Activated B cell treated with CpG ODN at 0.5 μM for 24 hours (primary cell): ENCODE measurements at places on chromosomes 4 and X. TPM values are rescaled to one million over a fixed set of nuclear protein-coding genes. Genes with fewer than 3 reads are reported as not detected.

The GABRG1 gene
- not detected in 2 replicates for total RNA-seq

The RHOXF2B gene
- total RNA-seq: not detected in 2 replicates

The DCX gene
- not detected in 2 replicates for total RNA-seq

The DIPK2B gene
- total RNA-seq: not detected in 2 replicates

The SCML2 gene
- 1.3 and 2.1 TPM in 2 replicates for total RNA-seq

The PDCL2 gene
- not detected in 2 replicates for total RNA-seq

The RAPGEF2 gene
- total RNA-seq: 18.1 and 22.9 TPM in 2 replicates

The RENBP gene
- total RNA-seq: 14.5 and 20.2 TPM in 2 replicates

The TBCK gene
- 45.6 and 60.1 TPM in 2 replicates for total RNA-seq

The SGCB gene
- total RNA-seq: 6.5 and 10.8 TPM in 2 replicates

The PPARGC1A gene
- not detected in 2 replicates for total RNA-seq

The NSG1 gene
- total RNA-seq: not detected in 2 replicates

The TRIM60 gene
- not detected in 2 replicates for total RNA-seq

The SLC26A1 gene
- total RNA-seq: 0.15 TPM in 1 of 2 replicates, not detected in the other

DNA sequence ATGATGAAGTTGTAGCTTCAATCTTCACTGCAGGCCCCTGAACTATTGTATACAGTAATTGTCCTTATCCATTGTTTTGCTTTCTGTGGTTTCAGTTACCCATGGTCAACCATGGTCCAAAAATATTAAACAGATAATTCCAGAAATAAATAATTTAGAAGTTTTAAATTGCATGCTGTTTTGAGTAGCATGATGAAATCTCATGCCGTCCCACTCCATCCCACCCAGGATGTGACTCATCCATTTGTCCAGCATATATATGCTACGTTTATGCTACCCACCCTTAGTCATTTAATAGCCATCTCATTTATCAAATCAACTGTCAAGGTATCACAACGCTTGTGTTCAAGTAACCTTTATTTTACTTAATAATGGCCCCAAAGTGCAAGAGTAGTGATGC, 34.5 kb downstream of the IQCM start:
- no peaks in the 10 kb centered on the region for H3K4me1 ChIP-seq
- no peak overlapping the region for H3K4me3 ChIP-seq
- H3K27me3 ChIP-seq: no peaks in the 10 kb centered on the region
- no peak overlapping the region for H3K27ac ChIP-seq

GRCh38 chr4:70531981-70532380, 13.6 kb downstream of the AMTN start:
- H3K36me3 ChIP-seq: no peaks in the 10 kb centered on the region
- peaks cover 17% of the 10 kb centered on the region for H3K27me3 ChIP-seq
- no peaks in the 10 kb centered on the region for H3K4me1 ChIP-seq
- no peak overlapping the region for H3K4me3 ChIP-seq

DNA sequence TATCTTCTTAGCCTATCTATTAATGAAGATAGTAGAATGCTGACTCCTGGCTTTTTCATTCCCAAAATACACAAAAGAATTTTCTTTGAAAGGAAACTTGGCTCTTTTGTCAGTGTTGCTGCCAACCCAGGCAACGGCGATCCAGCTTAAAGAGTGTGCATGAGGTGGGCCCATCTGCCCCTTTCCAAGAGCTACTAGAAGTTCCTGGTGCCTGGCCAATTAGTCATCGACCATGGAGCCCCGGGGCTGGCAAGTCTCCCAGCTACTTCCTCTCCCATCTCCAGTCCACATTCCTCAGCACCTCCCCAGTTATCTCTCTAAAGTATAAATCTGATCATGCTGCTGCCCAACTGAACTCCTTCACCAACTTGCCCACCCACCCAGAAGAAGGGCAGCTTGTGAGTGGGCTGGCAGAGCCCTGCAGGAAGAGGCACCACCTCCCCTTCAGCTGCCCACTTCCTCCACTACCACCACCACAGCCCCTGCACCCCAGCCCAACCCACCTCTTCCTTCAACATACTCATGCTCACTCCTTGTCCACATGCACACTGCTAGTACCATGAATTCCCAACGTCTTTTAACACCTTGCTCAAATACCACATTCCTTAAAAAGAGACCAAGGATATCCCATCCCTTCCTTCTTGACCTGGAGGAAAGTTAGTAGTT, 158.2 kb upstream of the MAP3K15 start:
- peaks cover 24% of the 10 kb centered on the region for H3K4me1 ChIP-seq
- H3K4me3 ChIP-seq: no peak overlapping the region
- no peak overlapping the region for H3K27ac ChIP-seq
- no peaks in the 10 kb centered on the region for H3K27me3 ChIP-seq
- no peak for DNase-seq

GRCh38 chr4:1105067-1105466, 8.3 kb downstream of the RNF212 start:
- no peaks in the 10 kb centered on the region for H3K4me1 ChIP-seq
- no peaks in the 10 kb centered on the region for H3K36me3 ChIP-seq
- peaks cover 7% of the 10 kb centered on the region for H3K27me3 ChIP-seq
- no peak overlapping the region for H3K4me3 ChIP-seq
- no peak for DNase-seq

- no peak for DNase-seq
- no peaks in the 10 kb centered on the region for H3K4me1 ChIP-seq
- no peak overlapping the region for H3K4me3 ChIP-seq
- H3K27ac ChIP-seq: no peak overlapping the region
- H3K36me3 ChIP-seq: no peaks in the 10 kb centered on the region
- peaks cover 2% of the 10 kb centered on the region for H3K27me3 ChIP-seq
These were observed 48.6 kb upstream of the RASSF6 start for GRCh38 chr4:73668782-73669201.

DNA sequence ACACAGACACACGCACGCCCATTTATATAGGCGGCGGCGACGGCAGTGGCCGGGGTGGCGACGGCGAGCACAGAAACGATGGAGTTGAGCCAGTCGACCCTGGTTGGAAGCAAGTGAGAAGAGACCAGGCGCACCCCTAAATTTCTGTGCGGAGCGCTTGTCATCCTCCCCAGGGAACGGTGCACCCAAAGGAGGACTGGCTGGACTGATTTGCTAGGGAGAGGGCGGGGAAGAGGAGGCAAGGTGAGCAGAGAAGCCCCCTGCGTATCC, 302 bp downstream of the NHS start:
- DNase-seq: no peak
- H3K36me3 ChIP-seq: no peaks in the 10 kb centered on the region
- H3K4me1 ChIP-seq: no peaks in the 10 kb centered on the region
- no peak overlapping the region for H3K4me3 ChIP-seq
- H3K27ac ChIP-seq: no peak overlapping the region

- DNase-seq: no peak
- H3K4me3 ChIP-seq: no peak overlapping the region
- no peak overlapping the region for H3K27ac ChIP-seq
- H3K27me3 ChIP-seq: peaks cover 21% of the 10 kb centered on the region
- peaks cover 1% of the 10 kb centered on the region for H3K4me1 ChIP-seq
These were observed 263.8 kb upstream of the RPS6KA3 start for GRCh38 chrX:20530406-20530921.

DNA sequence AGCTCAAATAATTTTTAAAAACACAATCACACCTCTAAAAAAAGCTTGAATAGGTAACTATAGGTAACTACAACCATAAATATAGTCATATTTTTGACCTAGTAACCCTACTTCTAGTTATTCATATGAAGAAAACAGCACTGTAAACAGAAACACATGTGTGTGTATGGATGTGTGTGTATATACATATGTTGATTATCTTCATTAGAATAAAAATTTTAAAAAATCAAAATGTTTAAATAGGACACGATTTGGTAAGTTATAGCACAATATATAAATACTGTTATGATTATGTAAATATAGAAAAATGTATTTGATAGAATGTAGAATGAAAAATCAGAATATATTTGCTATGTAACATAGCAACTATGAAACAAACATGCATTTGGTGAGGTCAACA, 258.1 kb upstream of the GK2 start:
- no peak for DNase-seq
- no peaks in the 10 kb centered on the region for H3K27me3 ChIP-seq
- no peaks in the 10 kb centered on the region for H3K36me3 ChIP-seq

- no peaks in the 10 kb centered on the region for H3K36me3 ChIP-seq
- H3K4me1 ChIP-seq: peaks cover 12% of the 10 kb centered on the region
- H3K27me3 ChIP-seq: no peaks in the 10 kb centered on the region
- no peak overlapping the region for H3K27ac ChIP-seq
These were observed 60.9 kb downstream of the C4orf46 start for GRCh38 chr4:158610790-158611189.

GRCh38 chrX:10074241-10074941, 82.4 kb upstream of the CLCN4 start:
- H3K36me3 ChIP-seq: peaks cover 27% of the 10 kb centered on the region
- no peak for DNase-seq
- H3K4me3 ChIP-seq: no peak overlapping the region

- H3K4me3 ChIP-seq: no peak overlapping the region
- DNase-seq: no peak
- no peaks in the 10 kb centered on the region for H3K36me3 ChIP-seq
- no peaks in the 10 kb centered on the region for H3K4me1 ChIP-seq
These were observed 207.9 kb downstream of the HS6ST2 start for GRCh38 chrX:132750331-132751062.

- H3K4me1 ChIP-seq: no peaks in the 10 kb centered on the region
- no peak overlapping the region for H3K27ac ChIP-seq
- no peak overlapping the region for H3K4me3 ChIP-seq
- peaks cover 9% of the 10 kb centered on the region for H3K27me3 ChIP-seq
These were observed 12.6 kb downstream of the SGMS2 start for GRCh38 chr4:107837317-107837716.

DNA sequence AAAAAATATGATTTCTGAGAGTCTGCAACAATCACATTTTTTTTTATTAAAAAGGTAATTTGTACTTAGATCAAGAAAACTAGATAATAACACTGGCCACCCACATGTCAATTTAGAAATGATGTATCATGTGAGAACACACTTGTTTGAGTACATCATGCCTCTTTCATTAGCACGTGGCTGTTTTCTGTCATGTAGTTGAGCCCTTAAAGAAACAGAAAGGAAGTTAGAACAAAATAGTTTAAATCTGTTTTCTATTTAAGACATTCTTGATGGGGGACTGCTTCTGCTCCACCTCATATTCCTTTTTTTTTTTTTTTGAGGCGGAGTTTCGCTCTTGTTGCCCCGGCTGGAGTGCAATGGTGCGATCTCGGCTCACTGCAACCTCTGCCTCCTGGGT, 207.5 kb downstream of the NSUN7 start:
- H3K4me3 ChIP-seq: no peak overlapping the region
- no peak overlapping the region for H3K27ac ChIP-seq
- DNase-seq: no peak
- no peaks in the 10 kb centered on the region for H3K27me3 ChIP-seq
- H3K36me3 ChIP-seq: no peaks in the 10 kb centered on the region

- H3K4me3 ChIP-seq: no peak overlapping the region
- peak overlapping the region; percentile 51 for H3K27ac ChIP-seq
- no peak for DNase-seq
- H3K27me3 ChIP-seq: peaks cover 2% of the 10 kb centered on the region
These were observed 178.8 kb downstream of the SNCA start for GRCh38 chr4:89657931-89658700.

DNA sequence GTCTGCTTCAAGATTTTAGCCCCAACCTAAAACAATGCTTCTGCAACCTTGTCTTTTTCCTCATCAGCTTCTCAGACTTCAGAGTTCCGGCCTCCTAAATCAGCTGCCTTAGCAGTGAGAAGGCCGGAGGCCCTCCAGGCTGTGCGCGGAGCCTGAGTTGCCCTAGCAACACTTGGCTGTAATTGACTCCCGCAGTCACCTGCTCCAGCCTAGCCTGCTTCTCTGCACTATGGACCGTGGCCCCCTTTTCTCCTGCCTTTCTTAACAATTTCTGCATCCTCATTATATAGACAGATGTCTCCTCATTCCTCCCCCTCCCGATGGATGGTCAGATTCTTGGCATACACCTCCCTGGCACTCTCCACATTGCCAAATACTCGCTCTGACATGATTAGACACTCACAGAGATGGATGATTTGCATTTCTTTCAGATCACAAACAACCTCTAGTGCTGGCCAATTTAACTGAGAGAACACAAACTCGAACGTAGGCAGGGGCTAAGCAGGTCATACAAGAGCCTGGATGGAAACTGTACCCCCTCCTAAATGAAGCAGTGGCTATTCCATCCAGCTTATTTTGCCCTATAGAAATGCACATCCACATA, 9.5 kb upstream of the HUWE1 start:
- no peak overlapping the region for H3K4me3 ChIP-seq
- no peak overlapping the region for H3K27ac ChIP-seq
- no peaks in the 10 kb centered on the region for H3K27me3 ChIP-seq
- DNase-seq: no peak
- H3K36me3 ChIP-seq: no peaks in the 10 kb centered on the region
- H3K4me1 ChIP-seq: peaks cover 4% of the 10 kb centered on the region
